WTC11 (cell line): ENCODE measurements at places on chromosomes 7 and 10. TPM values are rescaled to one million over a fixed set of nuclear protein-coding genes. Genes with fewer than 3 reads are reported as not detected.

Gene CPED1
- total RNA-seq: 0.30 to 0.98 TPM (median 0.44 TPM) in 3 replicates

Gene VIM
- total RNA-seq: 65.0 to 74.1 TPM (median 66.2 TPM) in 3 replicates

Gene ZNF248
- 1.9 to 2.6 TPM (median 2.3 TPM) in 3 replicates for total RNA-seq

Gene MSS51
- 2.9 to 3.1 TPM (median 3.0 TPM) in 3 replicates for total RNA-seq
